ENCODE measurements at places on chromosomes 4 and X. TPM values are rescaled to one million over a fixed set of nuclear protein-coding genes. Genes with fewer than 3 reads are reported as not detected.
A peak's percentile ranks its signal among the peaks of the same experiment; 100 is the strongest.

Gene MAGEA10
- total RNA-seq, result not detected

Gene GYPB
- total RNA-seq, result not detected

Gene STK32B
- not detected for total RNA-seq

Gene NLRP2B
- not detected for total RNA-seq

Gene TTC29
- not detected for total RNA-seq

Gene DOK7
- total RNA-seq, result not detected

Gene TLR1
- total RNA-seq, result 21.0 TPM

Gene MND1
- total RNA-seq, result 24.2 TPM

DNA sequence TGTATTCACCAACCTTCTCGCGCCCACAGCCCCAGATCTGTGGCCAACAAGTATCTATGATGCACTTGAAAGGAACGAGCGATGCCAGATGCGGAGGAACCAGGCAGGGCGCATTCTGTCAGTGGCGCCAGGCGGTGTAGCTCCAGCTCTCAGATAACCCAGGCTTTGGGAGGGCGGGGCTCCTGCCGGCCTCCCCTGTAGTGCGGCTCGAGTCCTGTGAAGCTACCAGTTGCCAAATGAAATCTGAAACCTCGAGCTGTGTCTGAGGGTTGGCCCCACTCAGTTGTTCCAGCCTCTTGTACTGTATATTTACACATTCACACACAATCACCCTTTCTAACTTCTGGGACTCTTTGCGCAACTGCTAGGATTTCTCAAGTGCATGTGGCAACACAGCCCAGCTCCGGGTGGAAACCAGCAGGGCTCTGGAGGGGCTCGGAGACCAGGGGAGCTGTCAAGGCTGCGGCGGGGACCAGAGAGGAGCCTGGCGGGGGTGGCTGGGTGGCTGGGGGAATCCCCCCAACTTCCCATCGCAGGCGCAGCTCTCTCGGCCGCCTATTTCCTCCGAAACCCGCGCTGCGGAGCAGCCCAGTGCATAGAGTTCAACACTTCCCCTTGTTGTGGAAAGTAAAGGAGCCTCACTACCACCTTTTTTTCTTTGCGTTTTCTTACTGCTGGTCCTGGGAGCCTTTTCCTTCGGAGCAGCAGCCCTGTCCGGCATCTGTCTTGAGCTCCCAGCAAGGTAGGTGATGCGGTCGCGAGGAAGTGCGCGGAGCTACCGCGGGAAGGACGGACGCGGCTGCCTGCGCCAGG lies at the start of gene ARHGAP24:
ARHGAP24 (plus strand) TSS at position 333 of the 813 bp plus-strand sequence.
- H3K36me3 ChIP-seq, result no peaks in the 10 kb centered on the region
- no peak within 1 kb of the TSS for H3K4me3 ChIP-seq
- H3K27me3 ChIP-seq, result peaks cover 35% of the 10 kb centered on the region
- DNase-seq, result no peak
- H3K4me1 ChIP-seq, result peaks cover 3% of the 10 kb centered on the region

GRCh38 chr4:101348995-101349800 lies 1.9 kb upstream of the PPP3CA start:
- peaks cover 41% of the 10 kb centered on the region for H3K27me3 ChIP-seq
- peaks cover 25% of the 10 kb centered on the region for H3K4me1 ChIP-seq
- no peak for DNase-seq
- H3K27ac ChIP-seq, result peak overlapping the region; percentile 15

GRCh38 chr4:158649111-158649680 lies 22.5 kb downstream of the C4orf46 start:
- H3K27me3 ChIP-seq, result peaks cover 12% of the 10 kb centered on the region
- no peaks in the 10 kb centered on the region for H3K36me3 ChIP-seq
- no peak overlapping the region for H3K4me3 ChIP-seq
- DNase-seq, result no peak
- peaks cover 7% of the 10 kb centered on the region for H3K4me1 ChIP-seq

DNA sequence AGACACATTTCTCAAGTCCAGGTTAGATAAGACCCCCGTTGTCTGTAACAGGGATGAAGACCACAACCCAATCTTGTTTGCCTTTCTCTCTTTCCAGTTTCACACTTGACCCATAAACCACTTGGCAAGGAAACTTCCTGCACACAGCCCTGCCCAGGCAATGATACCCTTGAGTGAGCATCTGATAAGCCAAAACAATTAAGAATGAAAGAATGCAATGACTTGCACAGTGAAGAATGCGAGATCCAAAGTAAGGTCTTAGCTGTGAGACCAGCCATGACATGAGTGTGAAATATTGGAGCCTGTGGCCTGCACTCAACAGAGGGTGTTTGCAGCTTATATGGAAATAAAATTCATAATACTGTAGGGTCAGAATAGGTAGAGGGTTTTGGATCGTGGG lies 37.9 kb upstream of the MXRA5 start:
- no peak for DNase-seq
- no peaks in the 10 kb centered on the region for H3K27me3 ChIP-seq
- H3K36me3 ChIP-seq, result no peaks in the 10 kb centered on the region
- H3K4me1 ChIP-seq, result no peaks in the 10 kb centered on the region

- H3K36me3 ChIP-seq, result no peaks in the 10 kb centered on the region
- H3K27ac ChIP-seq, result no peak overlapping the region
- H3K27me3 ChIP-seq, result peaks cover 7% of the 10 kb centered on the region
Measured at GRCh38 chr4:53601251-53601764, 10.0 kb upstream of the LNX1 start.

DNA sequence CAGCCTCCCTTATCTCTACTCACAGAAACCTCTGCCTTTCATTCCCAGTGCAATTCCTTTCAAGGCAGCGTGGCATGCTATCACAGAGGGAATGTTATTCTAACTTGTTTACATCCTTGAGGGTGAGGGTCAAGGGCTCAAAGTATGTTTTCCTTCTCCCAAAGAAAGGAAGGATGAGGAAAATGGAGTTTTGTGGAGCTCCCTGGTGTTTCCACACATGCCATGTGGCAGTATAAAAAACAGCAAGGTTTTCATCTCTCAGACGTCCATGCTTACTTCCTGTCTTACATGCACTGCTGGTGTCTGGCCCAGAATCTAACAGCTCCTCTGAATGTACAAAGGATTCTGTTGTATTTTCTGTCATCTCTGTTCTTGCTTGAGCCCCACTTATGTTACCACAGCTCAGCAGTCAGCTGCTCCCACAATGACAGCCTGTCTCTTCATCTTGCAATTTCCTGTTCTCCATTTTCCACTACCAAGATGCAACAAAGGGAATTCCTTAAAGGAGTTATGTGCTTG lies 128.0 kb downstream of the SNCA start:
- peaks cover 3% of the 10 kb centered on the region for H3K4me1 ChIP-seq
- no peaks in the 10 kb centered on the region for H3K36me3 ChIP-seq
- H3K27ac ChIP-seq, result no peak overlapping the region
- no peak overlapping the region for H3K4me3 ChIP-seq

- peaks cover 4% of the 10 kb centered on the region for H3K27me3 ChIP-seq
- no peak overlapping the region for H3K4me3 ChIP-seq
- H3K27ac ChIP-seq, result no peak overlapping the region
- H3K4me1 ChIP-seq, result no peaks in the 10 kb centered on the region
- no peaks in the 10 kb centered on the region for H3K36me3 ChIP-seq
Measured at GRCh38 chr4:151569650-151570049, 160.7 kb downstream of the FHIP1A start.

DNA sequence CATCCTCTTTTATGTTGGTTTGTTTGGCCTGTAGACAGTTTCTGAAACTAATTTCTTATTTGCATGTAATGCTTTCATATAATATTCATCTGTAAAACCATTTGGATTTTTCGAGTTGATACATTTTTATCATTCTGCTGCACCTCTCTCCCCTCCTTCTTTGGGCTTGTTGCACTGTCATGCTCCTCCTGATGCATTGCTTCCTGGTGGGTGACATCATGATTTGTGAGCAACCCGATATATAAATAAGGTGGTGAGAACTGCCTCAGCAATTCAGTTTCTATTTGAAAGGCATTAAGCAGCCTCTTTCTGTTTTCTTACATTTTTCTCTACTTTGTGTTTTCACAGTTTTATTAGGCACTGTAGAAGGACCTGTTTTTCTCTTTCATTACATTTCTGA lies 515.7 kb downstream of the RPA4 start:
- H3K36me3 ChIP-seq, result peaks cover 4% of the 10 kb centered on the region
- H3K27ac ChIP-seq, result peak overlapping the region; percentile 68

DNA sequence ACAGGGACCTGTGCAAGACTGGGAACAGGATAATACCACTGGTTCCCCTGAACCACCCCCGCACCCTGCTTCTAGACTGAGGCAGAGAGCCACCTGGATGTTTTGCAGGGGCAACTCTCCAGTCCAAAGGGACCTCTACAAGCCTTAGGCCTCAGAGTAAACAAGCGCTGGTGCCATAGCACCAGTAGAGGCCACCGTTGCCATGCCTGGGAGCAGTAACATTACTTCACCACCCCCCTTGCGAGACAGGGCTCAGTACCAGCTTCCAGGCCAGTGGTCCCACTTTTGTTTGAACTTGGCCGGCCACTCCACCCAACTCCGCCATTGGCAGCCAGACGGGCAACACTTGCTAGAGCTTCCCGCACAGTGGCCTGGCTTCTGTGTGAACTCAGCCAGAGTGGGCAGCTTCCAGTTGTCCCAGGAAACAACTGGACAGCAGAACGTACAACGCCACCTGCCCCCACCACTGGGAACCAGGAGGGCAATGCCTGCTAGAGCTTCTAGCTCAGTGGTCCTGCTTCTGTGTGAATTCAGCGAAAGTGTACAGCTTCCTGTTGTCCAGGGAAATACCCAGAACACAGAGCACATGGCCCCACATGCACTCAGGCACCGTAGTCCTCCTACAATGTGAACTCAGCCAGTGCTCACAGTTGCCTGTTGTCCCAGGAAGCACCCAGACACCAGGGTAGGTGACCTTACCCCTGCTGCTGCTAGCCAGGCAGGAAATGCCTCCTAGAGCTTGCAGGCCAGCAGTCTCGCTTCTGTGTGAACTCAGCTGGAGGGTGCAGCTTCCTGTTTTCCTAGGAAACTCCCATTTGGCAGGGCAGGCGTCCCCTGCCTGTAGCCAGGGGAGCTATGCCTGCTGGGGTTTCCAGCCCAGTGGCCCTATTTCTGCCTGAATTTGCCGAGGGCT lies 39.9 kb upstream of the PCDH19 start:
- H3K4me1 ChIP-seq, result no peaks in the 10 kb centered on the region
- DNase-seq, result no peak
- H3K4me3 ChIP-seq, result no peak overlapping the region
- no peaks in the 10 kb centered on the region for H3K36me3 ChIP-seq
- H3K27ac ChIP-seq, result no peak overlapping the region

DNA sequence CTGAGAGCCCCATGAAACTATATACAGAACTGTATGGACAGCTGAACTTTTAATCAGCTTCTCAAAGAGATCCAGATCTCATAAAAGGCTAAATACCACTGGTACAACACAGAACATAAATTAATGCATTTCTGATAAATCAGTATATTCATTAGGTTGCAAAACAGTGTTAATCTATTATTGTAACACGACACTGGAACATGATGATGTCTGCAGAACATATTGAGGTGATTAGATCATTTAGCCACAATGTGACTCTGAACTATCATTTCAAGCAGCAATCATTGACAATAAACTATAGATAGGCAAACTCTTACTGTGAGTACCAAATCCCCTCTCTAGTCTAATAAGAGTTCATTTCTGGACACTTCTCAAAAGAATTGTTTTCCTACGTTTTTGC lies 50.3 kb downstream of the GASK1B start:
- no peak for DNase-seq
- H3K27ac ChIP-seq, result no peak overlapping the region
- H3K4me1 ChIP-seq, result no peaks in the 10 kb centered on the region
- H3K27me3 ChIP-seq, result no peaks in the 10 kb centered on the region
- no peaks in the 10 kb centered on the region for H3K36me3 ChIP-seq
- H3K4me3 ChIP-seq, result no peak overlapping the region

GRCh38 chr4:169398316-169398715 lies 127.6 kb upstream of the SH3RF1 start:
- peaks cover 2% of the 10 kb centered on the region for H3K4me1 ChIP-seq
- H3K27ac ChIP-seq, result no peak overlapping the region
- H3K4me3 ChIP-seq, result no peak overlapping the region
- H3K36me3 ChIP-seq, result peaks cover 5% of the 10 kb centered on the region

- H3K27ac ChIP-seq, result no peak overlapping the region
- no peaks in the 10 kb centered on the region for H3K27me3 ChIP-seq
- DNase-seq, result no peak
- no peaks in the 10 kb centered on the region for H3K36me3 ChIP-seq
Measured at GRCh38 chrX:115582616-115583495, 21.9 kb downstream of the PLS3 start.

- H3K4me3 ChIP-seq, result no peak overlapping the region
- no peaks in the 10 kb centered on the region for H3K27me3 ChIP-seq
- no peak overlapping the region for H3K27ac ChIP-seq
- H3K4me1 ChIP-seq, result no peaks in the 10 kb centered on the region
- H3K36me3 ChIP-seq, result no peaks in the 10 kb centered on the region
Measured at GRCh38 chrX:150763810-150764209, 70.6 kb downstream of the MTMR1 start.

- no peak for DNase-seq
- H3K27me3 ChIP-seq, result peaks cover 4% of the 10 kb centered on the region
- H3K4me1 ChIP-seq, result peaks cover 23% of the 10 kb centered on the region
- H3K36me3 ChIP-seq, result peaks cover 3% of the 10 kb centered on the region
Measured at GRCh38 chr4:122781486-122781885, 45.1 kb upstream of the FGF2 start.

DNA sequence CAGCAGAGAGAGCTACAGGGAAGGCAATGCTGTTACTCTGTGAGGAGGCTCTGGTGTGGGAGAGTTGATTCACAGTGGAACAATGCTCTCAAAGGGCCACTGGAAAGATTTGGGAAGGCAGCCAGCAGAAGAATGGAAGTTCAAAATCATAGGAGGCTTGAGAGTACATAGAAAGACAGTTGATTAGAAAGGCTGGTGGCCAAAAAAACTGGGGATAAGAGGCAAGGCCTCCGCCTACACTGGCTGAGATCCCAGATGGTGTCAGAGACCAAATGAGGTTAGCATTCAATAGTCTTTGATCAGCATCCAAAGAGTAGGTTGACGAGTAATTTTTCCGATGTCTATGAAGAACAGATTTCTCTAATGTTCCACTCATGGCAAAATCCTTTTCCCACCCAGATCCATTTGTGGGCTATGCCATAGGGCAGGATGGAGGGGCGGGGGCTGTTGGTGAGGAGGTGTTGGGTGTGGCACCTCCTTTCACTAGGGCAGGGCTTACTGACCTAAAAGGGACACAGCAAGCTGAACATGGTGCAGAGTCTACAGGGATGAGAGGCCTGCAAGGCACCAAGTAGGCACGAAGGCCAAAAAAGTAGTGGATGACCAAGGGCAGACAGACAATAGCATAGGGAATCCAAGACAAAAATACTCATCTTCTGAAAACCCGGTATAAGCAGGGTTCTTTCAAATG lies 15.1 kb downstream of the TEC start:
- no peaks in the 10 kb centered on the region for H3K4me1 ChIP-seq
- H3K4me3 ChIP-seq, result no peak overlapping the region
- no peak overlapping the region for H3K27ac ChIP-seq
- H3K36me3 ChIP-seq, result no peaks in the 10 kb centered on the region

DNA sequence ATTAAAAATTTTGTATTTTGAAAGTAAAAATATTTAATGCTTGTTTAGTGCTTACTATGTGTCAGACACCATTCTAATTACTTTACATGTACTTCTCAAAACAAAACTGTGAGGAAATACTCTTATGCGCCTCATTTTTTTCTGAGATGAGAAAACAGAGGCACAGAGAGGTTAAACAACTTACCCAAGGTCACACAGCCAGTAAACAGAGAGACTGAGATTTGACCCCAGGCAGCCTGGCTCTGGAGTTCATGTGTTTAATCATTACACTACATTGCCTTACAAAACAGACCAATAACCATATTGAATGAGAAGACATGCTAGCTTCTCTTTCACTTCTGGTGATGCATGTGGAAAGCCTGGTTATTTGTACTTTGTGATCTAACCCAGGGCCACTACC lies 86.3 kb downstream of the IGSF1 start:
- H3K27ac ChIP-seq, result no peak overlapping the region
- H3K4me1 ChIP-seq, result no peaks in the 10 kb centered on the region
- H3K36me3 ChIP-seq, result no peaks in the 10 kb centered on the region
- H3K27me3 ChIP-seq, result no peaks in the 10 kb centered on the region
- DNase-seq, result no peak

Data from activated CD4-positive, alpha-beta T cell treated with anti-CD3 and anti-CD28 coated beads, Interleukin-2, amount 10 ng/mL, durations not matched to agents 7 days and 5 days (primary cell).